ENCODE measurements at places on chromosomes 7 and 10.

DNA sequence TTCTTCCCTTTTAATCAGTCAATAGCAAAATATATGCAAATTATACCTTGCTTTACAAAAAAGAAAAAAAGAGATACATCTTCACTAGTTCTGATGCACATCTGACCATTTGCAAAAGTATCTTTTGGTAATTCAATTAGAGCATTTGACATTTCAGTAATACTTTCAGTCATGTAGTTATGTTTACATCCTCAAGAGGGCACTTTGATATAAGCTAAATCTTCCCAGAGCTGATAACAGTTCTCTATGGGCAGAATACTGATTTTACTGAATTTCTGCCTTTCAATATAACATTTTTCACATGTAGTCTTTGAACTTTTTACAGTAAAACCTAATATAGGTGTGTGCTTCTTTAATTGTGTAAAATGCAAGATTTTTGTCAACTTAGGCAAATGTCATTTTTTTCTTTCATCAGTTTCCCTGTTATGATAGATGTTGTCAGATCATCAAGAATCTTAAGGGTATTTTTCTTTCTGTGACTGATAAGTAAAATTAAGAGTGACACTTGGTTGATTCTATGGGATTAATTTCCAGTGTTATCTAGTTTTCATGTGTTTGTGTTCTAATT lies 703.5 kb upstream of the SEMA3D start:
- no peak for DNase-seq

- no peak for DNase-seq
Measured at GRCh38 chr10:113534423-113534822, 18.4 kb upstream of the HABP2 start.

DNA sequence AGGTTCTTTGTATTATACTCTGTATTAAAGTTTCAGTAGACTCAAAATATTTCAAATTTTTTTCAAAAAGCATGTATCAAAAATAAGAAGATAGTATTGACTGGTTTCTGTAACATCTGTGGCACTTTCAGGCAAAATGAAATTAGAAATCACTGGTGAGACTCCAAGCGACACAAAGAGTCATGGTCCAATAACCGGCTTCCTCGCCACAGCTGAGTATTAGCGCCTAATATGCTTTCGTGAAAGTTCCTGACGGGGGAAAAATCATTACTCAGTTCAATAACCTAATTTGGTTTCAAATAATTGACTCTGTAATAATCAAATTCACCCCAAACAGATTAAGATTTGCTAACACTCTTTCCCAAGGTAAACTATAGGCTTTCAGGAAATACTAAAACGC lies 13.4 kb downstream of the TMEM209 start:
- no peak for DNase-seq

DNA sequence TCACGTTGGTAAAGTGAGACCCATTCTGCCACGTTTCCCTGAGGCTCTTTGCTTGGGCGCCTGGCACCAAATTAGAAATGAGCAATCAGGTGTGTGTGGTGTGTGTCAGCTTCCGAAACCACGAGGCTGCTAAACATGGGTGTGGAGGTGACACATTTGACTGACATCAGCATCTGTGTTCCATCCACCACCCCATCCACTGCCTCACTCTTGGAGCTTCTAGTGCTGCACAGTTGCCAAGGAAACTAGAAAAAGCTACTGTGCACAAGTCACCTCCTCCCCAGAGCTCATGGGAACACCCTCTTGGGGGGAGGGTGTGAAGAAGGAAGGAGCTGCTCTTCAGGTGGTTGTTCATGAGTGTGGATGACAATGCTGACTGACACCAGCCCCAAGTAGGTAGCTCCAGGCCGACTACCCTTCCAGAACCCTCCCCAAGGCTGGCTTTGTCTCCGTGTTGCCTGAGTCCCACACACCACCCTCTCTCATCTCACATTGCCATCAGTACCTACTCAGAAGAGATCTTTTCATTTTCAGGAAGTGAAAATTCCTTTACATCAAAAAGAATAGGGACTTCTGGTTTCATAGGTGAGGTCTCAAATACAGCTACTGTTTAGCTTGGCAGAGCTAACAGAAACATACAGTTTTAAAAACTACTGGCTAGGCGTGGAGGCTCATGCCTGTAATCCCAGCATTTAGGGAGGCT lies 152.2 kb downstream of the TMEM178B start:
- no peak for DNase-seq

GRCh38 chr10:44980309-44981171 lies 1.9 kb upstream of the DEPP1 start:
- DNase-seq, result no peak

- no peak for DNase-seq
Measured at GRCh38 chr10:16674147-16674703, 143.0 kb downstream of the RSU1 start.

Measured in HAP-1 (cell line).